Kidney glomerular epithelial cell (primary cell): ENCODE measurements at places on chromosomes 13 and 19.
A peak's percentile ranks its signal among the peaks of the same experiment; 100 is the strongest.

GRCh38 chr19:50252111-50252886 lies 48.9 kb downstream of the MYH14 start:
- no peak for DNase-seq

DNA sequence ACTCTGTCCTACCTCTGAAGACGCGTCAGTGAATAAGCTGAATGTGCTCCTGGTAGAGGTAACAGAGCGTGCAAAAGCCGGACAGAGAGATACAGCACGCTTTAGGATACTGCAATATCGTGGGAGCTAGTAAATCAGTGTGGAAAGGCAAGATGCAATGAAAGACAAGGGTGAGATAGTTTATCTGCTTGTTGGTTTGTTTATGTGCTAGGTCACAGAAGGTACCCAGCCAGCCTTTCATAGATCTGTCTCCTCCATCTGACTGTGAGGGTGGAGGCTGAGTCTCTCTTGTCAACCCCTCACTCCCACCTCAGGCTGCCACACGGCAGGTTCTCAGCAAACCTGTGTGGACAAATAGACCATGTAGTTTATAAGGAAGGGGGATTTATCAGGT lies 904 bp upstream of the GIPC1 start:
- DNase-seq: peak; percentile 83

DNA sequence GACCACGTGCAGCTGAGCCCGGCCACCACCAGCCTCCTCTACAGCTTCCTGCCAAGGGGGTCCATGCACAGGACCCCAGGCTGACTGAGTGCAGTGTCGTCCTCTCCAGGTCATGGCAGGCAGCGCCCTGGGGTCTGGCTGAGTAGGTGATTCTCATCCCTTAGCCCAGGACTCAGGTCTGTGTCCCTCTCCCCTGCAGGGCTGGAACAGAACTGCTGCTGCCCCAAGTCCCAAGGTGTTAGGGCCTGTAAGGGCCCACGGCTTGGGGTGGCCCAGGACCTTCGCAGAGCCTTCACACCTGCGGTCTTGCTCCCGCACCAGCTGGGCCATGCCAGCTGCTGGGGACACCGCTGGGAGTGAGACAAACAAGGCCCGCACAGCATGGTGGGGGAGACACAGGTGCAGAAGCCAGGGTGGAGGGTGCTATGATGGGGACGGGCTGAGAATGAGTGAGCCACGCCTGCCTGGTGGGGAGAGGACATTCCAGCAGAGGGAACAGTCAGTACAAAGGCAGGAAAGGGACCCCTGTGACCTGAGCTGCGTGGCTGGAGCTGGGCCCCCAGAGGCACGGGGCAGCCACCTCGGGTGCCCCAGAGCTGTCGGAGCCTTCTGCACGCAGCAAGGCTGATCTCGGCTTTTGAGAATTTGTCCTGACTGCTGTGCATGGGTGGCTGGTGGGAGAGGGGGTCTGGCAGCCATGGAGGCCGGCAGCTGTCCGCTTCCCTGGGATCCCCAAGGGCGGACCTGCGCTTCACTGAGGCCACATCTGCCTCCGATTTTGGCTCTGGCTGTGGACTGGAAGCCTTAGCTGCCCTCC lies 11.9 kb downstream of the PLEKHF1 start:
- DNase-seq: no peak

DNA sequence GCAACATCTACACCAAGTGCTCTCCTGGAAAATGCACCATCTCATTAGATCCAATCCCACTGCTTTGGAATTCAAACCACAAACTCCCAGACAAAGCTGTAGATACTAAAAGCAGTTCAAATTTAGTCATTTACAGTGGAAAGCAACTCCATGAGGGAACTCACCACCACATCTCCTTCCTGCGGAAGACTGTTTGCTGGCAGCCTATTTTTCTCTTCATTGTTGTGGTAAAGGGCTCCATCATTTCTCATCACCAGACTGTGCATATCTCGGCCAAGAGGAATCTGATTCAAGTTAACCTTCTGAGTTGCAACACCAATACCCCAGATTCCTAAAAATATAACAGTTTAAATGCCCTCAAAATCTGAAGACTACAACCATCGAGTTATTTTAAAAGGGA lies 8.4 kb downstream of the SPRYD7 start:
- no peak for DNase-seq

- DNase-seq: no peak
These were observed 55.8 kb downstream of the SMARCA4 start for GRCh38 chr19:11016631-11017030.
